ENCODE measurements at places on chromosomes 2 and 18.
A peak's percentile ranks its signal among the peaks of the same experiment; 100 is the strongest.

DNA sequence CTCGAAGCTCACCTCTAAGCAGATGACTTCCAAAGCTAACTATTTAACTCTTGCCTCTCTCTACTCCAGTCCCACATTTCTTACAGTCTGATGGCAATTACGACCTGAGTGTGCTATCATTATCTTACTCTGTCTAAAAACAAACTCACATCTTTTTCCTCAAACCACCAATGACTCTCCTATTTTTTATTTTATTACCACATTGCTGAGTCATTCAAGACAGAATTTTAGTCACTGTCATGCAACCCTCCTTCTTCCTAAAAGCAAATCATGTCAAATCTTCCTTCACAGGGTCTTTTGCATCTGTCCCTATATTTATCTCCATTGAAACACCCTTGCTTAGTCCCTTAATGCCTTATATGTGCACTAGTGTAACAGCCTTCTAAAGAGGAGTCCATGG, 34.6 kb upstream of the C2orf15 start:
- peak; percentile 2 for DNase-seq

DNA sequence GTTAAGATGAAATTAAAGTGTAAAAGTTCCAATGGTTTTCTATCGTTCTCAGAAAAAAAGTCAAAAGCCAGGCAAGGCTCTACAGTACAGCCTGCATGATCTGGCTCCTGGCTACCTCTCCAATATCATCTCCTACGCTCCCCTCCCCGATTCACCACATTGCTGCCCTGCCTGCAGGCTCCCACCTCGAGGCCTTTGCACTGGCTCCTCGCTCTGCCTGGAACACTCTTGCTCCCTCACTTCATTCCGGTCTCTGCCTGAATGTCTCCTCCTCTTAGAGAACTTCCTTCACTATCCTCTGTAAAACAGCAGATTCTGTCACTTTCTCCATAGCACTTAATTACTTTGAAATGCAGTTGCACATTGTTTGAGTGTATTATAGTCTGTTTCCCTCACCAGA, 72.5 kb downstream of the KLF7 start:
- no peak for DNase-seq

- DNase-seq = no peak
Measured at GRCh38 chr2:191122638-191123294, 28.0 kb downstream of the STAT4 start.

DNA sequence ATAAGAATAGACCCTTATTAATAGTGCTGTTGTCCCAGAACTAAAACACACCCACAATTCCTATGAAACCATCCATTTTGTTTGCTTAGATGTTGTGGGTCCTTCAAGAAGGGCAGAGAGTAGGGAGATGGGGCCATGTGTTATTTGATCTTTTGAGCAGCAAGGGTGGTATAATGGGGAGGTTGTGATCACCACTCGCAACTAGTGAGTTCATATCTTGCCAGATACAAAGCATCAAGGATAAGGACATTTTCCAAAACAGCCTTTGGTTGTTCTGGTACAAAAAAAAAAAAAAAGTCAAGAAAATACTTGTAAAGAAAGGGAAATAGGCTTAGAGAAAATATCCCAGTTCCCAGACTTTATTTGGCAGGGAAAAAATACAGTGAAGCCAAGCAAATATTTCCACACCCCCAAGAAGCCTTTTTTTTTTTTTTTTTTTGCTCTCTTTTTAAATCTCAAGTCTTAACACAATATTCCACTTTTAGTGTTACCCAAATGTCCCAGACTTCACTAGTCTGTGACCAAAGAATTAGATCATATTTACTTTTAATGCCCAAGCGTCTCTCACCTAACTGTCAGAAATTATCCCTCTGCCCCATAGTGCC, 54.1 kb downstream of the ANTXR1 start:
- no peak for DNase-seq

DNA sequence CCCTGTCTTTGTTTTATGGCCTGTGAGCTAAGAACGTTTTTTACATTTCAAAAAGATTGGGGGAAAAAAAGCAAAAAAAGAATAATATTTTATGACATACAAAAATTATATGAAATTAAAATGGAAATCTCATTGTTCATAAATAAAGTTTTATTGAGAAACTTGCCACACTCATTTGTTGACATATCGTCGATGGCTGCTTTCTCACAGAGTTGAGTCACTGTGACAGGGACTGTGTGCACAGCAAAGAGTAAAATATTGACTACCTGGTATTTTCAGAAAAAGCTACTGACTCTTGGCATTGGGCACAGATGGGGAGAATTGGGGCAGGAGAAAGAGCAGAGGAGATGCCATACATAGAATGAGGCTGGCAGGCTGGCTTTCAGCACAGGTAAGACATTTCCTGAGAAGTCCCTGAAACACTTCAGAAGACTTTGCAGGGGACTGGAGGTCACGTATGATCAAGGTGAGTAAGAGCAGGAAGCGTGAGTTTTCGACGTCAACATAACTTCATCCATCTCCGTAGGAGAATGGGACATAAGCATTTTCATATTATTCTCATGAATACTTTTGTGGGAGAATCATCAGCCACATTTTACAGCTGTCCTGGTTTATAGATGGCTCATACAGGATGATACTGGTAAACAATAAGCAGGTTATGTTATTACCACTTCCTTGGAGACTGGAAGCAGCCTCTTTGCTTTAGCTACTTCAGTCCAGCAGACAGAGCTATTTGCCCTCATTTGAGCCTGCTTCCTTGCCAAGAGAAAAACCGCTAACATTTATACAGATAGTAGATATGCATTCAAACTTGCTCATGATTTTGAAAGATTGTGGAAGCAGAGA, 32.5 kb upstream of the PUM2 start:
- peak; percentile 48 for DNase-seq

GRCh38 chr2:46196871-46197462, 100.2 kb upstream of the EPAS1 start:
- no peak for DNase-seq

- DNase-seq = peak; percentile 25
Measured at GRCh38 chr2:8303322-8303832, 378.5 kb upstream of the ID2 start.
